Effector CD8-positive, alpha-beta T cell (primary cell): ENCODE measurements at places on chromosomes 7 and 10.

DNA sequence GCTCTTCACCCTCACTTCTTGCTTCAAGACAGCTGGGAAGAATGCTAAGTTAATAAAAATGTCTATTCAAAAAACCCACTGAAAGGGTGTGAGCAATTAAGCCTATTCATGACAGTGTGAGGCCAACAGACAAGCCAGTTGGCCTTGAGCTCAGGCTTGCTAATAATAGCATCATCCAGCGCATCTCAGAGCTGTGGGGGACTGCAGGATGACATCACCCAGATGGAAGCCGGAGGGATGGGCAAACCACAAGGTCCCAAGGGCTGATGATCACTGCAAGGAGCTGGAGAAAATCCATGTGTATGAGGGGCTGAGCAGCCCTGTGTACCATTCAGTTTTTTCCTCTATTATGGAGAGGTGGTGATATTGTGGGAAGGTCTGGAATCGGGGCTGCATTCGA lies 770.4 kb downstream of the TNS3 start:
- DNase-seq, result no peak

- peak; percentile 52 for DNase-seq
Observed at GRCh38 chr7:1579481-1580421, 9.9 kb upstream of the PSMG3 start.

DNA sequence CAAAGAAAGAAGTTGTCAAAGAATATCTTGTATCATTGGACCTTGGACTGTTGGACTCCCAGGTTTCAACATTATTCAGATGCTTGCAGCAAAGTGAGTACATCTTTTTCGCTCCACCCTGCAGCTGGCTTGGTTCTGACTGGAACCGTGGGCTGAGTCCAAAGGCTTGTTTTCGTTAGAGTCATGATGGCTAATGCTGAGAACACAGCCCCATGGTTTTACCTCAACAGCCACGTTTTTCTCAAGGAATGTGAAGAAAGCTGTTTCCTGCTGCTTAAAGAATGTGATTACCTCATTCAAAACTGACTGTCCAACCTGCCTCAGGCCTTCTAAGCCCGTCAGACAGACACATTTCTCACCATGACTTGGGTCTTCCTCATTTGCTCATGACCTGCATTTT lies 69.5 kb downstream of the STEAP1B start:
- DNase-seq, result no peak

DNA sequence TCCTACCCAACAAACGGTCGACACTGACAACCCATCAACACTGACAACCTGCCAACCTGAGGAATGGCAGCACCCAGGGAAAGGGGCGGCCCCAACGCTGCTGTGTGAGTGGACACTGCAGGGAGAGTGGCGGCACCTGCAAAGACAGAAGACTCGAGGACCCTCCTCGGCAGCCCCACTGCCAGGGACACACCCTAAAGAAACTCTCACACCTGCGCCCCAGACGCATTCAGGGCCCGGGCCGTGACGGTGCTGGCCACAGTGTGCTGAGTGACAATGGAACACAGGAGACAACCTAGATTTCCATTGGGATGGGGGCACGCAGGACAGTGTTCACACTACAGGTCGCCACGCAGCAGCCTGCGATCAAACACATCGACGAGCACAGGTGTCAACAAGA lies 3.6 kb downstream of the CAMK2B start:
- DNase-seq, result no peak

GRCh38 chr10:100824886-100825285 lies 79.5 kb downstream of the PAX2 start:
- DNase-seq, result no peak

DNA sequence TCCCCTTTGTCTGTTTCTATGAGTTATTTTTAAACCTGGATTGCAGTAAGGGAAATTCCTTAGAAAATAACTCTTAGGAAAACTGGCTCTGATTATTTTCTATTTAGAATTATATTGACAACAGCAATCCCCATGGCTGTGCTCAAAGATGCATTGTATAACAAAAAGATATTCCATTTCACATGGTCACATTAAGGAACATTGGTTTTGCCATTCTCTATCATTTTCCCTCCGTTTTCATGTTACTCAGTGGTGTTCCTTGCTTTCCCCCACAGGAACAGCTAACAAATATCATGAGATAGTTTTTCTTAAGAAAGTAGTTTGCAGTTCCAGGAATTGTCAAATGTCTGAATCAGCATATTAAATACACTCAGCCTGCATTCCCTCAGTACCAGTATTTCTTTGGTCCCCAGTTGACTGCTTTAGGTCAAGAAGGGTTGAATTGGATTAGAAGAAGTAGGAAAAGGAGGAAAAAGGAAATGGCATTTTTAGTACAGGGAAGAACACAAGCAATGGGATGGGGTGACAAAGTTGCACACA lies 436.7 kb downstream of the TNS3 start:
- DNase-seq, result no peak

DNA sequence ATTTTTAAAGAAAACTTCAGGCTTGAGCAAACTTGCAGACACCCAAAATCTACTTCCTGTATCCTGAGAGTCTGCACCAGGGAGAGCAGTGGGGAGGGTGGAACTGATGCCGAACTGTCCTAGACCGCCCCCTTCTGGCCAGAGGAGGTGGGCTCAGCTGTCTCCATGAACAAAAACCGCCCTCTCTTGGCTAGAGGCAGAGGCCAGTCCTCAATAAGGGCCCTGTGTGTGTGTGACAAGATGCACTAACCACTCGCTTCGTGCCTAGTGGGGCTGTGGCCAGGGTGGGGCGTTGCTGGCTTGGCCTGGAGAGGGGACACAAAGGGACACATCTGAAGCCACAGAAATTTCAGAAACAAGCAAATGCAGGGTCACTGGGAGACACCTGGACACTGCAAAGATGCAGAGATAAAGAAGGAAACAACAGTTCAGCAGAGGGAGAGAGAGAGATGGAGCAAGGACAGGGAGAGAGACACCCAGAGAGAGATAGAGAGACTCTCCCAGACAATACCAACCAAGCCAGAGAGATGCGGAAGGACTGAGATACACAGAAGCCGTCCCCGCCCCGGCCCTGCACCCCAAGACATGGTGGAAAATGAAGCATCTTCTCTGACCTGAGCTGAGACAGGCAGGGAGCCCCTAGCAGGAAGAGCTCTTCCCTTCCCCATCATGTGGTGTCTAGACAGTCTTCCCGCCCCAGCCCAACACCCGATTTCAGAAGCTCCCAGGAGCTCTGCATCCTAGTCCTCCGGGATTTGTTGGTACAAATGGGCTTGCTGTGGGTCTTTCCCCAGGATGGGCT lies 22.7 kb upstream of the FXYD4 start:
- peak; percentile 70 for DNase-seq

GRCh38 chr10:43123361-43124093 lies 14.7 kb upstream of the CSGALNACT2 start:
- DNase-seq, result no peak

DNA sequence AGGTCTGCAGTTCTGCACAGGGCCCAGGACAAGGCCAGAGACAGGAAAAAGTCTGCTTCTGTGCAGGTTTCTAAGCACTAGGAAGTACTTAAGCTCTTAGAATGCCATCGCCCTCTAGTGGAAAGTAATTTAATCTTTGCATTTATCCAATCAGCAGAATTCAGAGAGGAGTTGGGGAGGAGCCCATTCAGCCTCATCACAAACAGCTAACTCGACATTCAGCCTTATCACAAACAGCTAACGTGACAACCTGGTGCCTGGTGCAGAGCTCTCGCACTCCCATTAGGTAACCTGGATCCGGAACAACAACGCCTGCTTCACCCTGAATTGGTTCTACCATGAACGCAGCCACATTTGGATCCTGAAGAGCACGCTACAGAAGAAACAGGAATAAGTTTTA lies 15.2 kb downstream of the OAT start:
- DNase-seq, result no peak

- no peak for DNase-seq
Observed at GRCh38 chr7:155488483-155489127, 30.7 kb downstream of the EN2 start.

GRCh38 chr7:65325793-65326432 lies 47.7 kb upstream of the ZNF92 start:
- DNase-seq, result no peak

- no peak for DNase-seq
Observed at GRCh38 chr10:76358743-76359395, 927.4 kb downstream of the LRMDA start.

DNA sequence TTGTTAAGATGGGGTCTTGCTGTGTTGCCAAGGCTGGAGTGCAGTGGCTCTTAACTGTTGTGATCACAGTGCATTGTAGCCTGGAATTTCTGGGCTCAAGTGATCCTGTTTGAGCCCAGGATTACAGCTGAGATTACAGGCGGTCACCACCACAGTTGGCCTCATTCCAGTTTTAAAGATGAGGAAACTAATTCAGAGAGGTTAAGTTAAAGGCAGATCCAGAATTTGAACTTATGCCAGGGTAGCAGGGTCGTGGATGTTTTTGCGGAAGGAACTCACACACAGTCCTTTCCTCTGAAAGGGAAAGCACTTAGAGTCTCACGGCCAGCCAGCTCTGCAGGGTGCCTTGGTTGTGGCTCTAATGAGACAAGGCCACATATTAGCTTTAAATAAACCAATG lies 84.7 kb downstream of the MMRN2 start:
- no peak for DNase-seq

DNA sequence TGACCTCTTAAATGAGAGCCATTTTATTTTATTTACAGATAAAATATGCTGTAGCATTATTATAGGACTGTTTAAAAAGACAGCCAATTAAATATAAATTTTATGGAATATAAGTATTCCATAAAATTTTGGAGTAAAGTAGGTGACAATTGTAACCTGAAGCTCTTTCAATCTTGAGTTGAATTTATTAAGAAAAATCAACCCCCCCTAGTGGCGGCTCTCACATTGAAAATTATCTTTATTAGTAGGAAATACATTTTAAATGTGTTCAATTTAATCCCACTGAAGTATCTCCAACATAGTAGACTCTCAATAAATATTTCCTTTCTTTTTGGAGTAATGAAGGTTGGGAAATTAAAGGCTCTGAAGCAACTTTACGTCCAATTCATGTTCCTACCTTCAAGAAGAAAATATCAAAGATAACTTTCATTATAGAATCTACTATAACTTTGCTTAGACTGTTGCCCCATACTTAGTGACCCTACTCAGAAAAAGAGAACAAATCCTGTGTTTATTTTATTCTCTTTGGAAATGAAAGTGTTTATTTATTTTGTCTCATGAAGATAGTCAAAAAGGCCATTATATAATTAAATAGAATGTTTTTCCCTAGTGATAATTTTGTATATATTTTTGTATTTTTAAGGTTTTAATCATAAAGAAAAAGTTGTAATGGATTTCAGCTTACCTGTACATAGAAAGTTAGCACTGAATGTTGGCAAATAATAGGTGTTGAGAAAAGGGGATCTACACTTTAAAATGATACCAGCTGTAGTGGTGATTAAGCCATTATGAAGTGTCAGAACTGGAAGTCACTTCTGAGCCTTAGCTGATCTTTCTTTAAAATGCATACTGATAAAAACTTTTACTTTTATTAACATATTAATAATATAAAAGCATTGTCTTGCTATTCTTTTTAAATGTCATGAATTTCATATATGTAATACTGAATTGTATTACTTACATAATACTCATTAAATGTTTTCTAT lies 3.3 kb downstream of the AHR start:
- peak; percentile 15 for DNase-seq

DNA sequence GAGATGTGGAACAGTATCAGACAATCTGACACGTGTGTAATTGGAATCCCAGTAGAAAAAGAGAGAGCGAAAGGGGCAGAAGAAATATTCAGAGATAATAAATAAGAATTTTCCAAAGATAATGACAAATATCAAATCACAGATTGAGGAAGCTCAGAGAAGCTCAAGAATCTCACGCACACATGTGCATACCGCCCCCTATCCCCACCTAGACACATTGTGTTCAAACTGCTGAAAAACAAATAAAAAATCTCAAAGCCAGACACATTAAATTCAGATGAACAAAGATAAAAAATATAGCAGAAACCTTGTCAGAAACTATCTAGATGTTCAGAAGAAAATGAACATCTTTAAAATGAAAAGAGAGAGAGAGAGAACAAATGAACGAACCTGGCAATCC lies 17.2 kb downstream of the SFR1 start:
- no peak for DNase-seq

DNA sequence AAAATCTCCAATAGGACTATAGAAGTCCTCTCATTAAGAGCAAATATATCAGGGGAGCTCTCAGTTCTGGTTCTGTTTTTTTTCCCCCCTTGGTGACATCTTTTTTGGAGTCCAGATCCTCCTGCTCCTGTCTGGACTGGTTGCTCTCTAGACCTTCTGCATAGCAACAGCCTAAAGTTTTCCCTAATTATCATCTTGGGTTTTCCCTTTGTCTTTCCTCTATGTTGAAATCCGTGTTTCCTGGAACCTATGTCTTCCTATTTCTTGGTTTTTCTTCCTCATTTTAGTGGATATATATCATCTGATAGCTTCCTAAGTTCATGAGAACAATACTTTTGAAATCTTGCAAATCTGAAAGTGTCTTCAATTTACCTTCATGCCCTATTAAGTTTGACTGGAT lies 29.7 kb upstream of the MTERF1 start:
- no peak for DNase-seq

DNA sequence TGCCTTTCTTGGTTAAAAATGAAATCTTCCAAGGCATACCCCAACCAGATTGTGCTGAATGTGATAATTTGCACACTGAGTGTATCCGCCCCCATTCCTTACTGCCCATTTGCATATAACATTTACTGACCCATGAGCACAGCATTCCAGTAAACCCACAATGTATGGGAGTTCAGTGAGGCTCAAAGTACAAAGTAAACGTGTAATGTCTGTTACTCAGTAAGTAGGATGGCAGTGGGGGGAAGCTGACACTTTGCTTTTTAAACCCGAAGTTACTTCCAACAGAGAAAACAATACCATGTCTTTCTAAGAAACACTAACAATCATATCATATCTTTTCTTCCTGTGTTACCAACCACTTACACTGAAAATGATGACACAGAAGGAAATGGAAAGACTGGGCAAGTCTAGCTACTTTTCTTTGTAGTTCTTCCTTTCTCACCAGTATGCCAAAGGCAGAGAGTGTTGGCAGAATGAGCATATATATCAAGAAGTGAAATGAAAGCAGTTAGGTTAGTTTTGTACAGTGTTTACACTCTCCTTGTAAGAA lies 27.1 kb upstream of the SOSTDC1 start:
- no peak for DNase-seq

- no peak for DNase-seq
Observed at GRCh38 chr7:135197906-135198655, 13.2 kb downstream of the WDR91 start.

DNA sequence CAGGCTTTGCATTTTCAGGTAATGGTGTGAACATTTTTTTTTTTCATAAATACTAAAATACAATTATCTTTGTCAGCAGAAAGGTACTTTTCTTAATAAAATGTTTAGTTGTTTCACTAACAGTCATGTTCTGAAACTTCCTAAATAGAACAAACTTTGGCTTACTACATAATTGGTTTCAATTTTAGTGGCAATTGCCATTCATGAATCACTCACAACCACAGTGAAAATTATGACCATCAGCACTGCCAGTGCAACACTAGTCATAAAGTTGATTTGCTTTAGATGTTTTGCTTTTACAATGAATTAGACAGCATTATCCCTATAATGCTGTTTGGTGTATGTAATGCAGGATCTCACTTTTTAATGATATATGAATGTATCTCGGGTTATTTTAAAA lies 297.6 kb upstream of the PLXDC2 start:
- no peak for DNase-seq
